ENCODE measurements at places on chromosomes 5 and 9. TPM values are rescaled to one million over a fixed set of nuclear protein-coding genes. Genes with fewer than 3 reads are reported as not detected.

GRCh38 chr9:107029146-107029545, 166.2 kb downstream of the ZNF462 start:
- DNase-seq, result no peak

The TIGD6 gene
- 3.9 TPM for total RNA-seq

- no peak for DNase-seq
These were observed 14.3 kb downstream of the GEMIN5 start for GRCh38 chr5:154923441-154924430.

GRCh38 chr5:171783051-171783450, 2.6 kb upstream of the SMIM23 start:
- DNase-seq, result no peak

DNA sequence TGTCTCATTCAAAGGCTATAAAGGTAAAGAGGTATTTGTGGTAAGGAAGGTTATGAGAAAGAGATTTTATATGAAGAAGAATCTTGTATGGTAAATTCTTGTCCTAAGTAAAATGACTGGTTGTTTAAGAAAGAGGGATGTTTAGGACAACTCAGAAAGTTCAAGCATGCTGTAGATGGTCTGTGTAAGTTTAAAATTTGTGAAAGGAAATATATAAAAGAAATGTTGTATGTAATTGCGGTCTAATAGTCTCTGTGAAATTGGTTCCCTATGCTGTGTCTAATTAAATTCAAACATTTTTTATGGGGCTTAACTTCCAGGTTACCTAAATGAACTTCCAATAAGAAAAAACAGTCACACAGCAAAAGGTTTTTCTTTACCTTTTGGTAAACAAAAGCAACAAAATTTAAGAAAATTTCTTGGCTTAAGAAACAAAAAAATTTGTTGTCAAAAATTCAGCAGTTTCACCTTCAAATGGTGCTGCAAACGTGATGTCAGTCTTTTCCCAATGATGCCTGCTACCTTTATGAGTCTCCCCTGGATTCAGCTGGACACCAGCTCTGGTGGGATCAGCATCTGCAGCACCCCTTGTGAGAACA, 83.0 kb upstream of the FCN1 start:
- no peak for DNase-seq

GRCh38 chr5:148011398-148012137, 52.2 kb upstream of the SPINK5 start:
- DNase-seq, result no peak

The MYOT gene
- total RNA-seq, result not detected

- peak; percentile 67 for DNase-seq
These were observed 9.6 kb downstream of the PRRT1B start for GRCh38 chr9:131554843-131555351.

DNA sequence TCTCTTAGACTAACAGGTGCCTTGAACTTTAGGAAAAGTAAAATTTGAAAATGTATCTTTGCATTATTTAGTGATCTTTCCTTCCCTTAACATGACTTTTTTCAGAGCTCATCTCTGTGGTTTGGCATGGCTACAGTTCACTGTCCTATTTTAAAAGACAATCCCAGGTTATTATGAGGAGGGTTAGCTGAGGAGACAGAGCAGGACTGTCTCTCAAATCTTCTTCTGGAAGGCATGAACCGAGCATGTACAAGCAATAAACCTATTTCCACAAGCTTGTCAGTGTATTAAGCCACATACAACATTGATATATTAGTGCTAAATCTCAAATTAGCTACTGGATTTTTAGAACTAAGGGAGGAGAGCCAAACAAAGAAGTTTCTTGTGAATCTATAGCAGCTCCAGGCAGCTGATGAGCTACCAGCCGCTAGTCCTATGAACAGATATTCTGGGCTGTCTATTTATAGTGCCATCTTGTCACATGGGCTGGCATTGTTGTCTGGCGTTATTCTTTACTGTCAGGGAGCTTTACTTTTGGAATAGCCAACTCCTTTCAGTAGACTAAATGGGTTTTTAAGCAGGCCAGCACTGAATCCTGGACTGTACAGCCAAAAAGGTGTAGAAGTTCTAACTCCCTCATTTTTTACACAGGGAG, 171.2 kb upstream of the ACTBL2 start:
- DNase-seq, result no peak

The PCDHA8 gene
- total RNA-seq, result 0.71 TPM

GRCh38 chr5:2299388-2300220, 416.9 kb upstream of the IRX4 start:
- peak; percentile 64 for DNase-seq

- no peak for DNase-seq
These were observed 101.6 kb downstream of the NREP start for GRCh38 chr5:111655169-111655924.

- peak; percentile 95 for DNase-seq
These were observed 16.3 kb upstream of the SEMA5A start for GRCh38 chr5:9562141-9562540.

- DNase-seq, result no peak
These were observed 17.3 kb upstream of the TNIP1 start for GRCh38 chr5:151097820-151098767.

DNA sequence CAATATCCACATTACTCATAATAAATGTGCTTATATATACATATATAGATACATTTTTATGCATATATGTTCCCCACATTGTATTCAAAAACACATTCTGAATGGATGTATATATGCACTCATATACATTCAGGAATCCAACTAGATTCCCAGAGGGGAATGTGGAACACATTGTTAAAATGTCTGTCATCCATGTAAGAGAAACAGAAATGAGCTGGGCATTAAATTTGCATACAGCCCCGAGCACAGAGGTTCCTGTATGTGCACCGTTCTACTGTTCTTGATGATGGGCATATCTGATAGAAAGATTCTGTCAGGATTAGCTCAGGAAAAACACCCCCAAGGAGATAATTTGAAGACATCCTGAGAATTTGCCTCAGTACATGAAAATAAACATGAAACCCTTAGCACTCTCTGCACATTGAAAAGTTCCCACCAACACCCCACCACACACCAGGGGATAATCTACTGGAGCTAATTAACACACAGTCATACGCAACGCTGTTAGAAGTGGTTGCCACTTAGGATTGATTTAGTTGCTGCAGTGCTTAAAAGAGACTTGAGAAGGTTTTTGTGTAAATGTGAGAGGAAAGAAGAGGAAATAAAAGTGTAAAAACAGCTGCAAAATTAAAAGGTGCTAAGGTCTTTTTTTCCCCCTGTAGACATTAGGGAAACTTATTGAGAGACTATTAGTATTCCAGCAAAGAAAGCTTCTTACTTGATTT, 223.3 kb downstream of the SLF1 start:
- no peak for DNase-seq

GRCh38 chr5:154683101-154683880, 71.9 kb upstream of the LARP1 start:
- no peak for DNase-seq

DNA sequence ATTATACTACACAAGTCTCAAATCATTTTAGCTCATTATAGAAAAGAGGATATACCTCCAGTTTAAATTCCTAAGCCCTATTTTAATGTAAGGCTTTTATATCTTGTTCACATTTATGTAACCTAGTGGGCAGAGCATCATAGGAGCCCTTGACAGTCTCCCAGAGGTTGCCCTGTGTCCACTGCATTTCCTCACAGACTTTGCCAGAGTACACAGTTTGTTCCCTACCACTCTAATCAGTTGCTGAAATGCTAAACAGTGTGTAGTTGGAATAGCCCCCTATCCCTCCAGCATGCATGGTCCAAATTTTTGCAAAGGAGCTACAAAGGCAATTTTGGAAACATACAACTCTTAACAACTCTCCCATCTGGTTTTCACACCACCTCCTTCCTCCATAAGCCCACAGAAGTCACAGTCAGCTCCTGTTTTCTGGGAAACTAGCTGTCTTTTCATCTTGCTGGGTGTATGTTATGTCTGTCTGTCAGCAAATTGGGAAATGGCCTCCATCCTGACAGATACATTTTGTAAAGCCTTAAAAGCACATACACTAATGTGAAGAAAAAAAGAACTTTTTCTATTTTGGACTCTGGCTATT, 212.2 kb downstream of the DENND1A start:
- no peak for DNase-seq

- DNase-seq, result peak; percentile 89
These were observed 112.2 kb downstream of the MTX3 start for GRCh38 chr5:79878721-79879336.

The CCL21 gene
- not detected for total RNA-seq

GRCh38 chr5:177133096-177133852, at the start of gene NSD1:
TSS of gene NSD1 (plus strand) at chr5:177133773. CDS start at chr5:177135104, 1,331 bp downstream.
- peak; percentile 97 for DNase-seq

The OTULINL gene
- total RNA-seq, result 8.9 TPM

The ORM2 gene
- 0.59 TPM for total RNA-seq

- DNase-seq, result no peak
These were observed 28.1 kb downstream of the KCNMB1 start for GRCh38 chr5:170361116-170361515.

DNA sequence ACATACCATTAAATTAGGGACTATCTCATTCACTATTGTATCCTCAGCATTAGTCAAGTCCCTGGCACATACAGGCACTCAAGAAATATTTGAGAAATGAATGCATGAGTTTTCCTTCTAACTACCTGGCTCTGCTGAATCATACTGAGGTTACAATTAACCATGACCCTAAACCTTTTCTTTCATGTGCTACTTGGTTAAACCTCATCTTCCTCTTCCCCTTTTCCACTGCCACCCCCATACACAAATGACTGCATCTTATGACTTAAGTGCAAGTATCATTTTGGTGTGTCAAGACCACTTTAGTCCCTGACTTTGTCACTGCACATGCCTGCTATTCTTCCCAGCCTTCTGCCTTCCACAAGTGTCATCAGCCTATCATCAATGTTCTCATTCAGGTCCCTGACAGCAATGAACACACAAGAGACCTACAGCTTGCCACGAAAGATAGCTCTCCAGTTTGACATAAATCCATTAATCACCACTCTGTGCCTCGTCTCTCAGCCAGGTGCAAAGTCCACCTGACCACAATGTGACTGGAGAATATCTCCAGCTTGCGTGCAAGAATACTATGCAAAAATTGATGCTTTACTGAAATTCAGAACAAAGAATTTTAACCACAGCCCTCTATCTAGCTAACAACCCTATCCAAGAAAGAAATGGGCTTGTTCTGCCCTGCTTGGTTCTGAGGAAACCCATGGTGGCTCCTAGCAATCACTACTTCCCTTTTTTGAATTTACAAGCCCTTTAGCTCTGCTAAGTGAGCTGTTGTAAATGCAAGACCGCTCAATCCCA, 74.5 kb downstream of the MAPKAP1 start:
- no peak for DNase-seq

The FUBP3 gene
- total RNA-seq, result 85.4 TPM

GRCh38 chr5:35924950-35925722, 13.3 kb downstream of the CAPSL start:
- peak; percentile 90 for DNase-seq

DNA sequence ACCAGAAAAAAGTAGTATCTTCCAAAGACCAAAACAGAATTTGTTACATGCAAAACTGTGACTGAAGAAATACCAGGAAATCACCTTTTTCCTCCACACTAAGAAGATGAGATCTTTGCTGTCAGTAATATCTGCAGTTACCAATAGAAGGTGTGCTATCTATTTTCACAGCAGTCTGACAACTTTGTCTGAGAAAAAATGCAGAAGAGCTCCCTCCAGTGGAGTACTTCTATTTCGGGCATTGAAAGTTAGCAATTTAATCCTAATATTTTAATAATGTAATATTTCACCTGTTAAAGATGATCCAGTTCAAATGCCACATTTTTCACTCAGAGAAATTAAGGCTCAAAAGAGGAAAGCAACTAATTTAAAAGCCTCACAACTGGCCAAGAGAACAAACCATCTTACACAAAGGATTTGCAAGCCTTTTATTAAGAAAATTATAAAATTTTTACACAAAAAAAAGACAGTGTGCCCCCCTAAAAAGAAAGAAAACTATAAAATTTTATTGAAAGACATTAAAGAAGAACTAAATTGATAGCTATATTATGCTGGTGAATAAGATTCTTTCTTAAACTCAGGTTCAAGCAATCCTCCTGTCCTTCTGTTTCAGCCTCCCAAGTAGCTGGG, 50.6 kb downstream of the DEPDC1B start:
- no peak for DNase-seq

- DNase-seq, result no peak
These were observed 56.6 kb downstream of the CFAP90 start for GRCh38 chr5:7794311-7794710.

DNA sequence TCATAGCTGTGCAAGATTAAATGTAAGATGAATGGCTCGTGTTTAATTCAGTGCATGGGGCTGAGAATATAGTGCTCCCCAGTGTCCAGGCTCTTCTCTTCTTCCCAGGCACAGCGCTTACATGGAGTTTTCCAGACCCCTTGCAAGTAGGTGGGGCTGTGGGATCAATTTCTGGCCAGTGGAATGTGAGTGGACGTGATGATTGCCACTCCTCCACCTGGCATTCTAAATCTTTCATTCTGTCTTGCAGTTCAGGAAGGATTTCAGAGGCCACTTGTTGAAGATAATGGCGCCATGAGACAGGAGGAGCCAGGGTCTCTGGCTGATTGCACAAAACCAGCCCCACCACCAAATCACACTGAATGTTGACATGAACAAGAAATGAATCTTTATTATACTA, 7.2 kb upstream of the PIP5K1B start:
- peak; percentile 31 for DNase-seq

Data from endodermal cell (in vitro differentiated cells).